Breast epithelium (tissue), 4 donors: ENCODE measurements at places on chromosomes 4 and X. TPM values are rescaled to one million over a fixed set of nuclear protein-coding genes. Genes with fewer than 3 reads are reported as not detected.

DNA sequence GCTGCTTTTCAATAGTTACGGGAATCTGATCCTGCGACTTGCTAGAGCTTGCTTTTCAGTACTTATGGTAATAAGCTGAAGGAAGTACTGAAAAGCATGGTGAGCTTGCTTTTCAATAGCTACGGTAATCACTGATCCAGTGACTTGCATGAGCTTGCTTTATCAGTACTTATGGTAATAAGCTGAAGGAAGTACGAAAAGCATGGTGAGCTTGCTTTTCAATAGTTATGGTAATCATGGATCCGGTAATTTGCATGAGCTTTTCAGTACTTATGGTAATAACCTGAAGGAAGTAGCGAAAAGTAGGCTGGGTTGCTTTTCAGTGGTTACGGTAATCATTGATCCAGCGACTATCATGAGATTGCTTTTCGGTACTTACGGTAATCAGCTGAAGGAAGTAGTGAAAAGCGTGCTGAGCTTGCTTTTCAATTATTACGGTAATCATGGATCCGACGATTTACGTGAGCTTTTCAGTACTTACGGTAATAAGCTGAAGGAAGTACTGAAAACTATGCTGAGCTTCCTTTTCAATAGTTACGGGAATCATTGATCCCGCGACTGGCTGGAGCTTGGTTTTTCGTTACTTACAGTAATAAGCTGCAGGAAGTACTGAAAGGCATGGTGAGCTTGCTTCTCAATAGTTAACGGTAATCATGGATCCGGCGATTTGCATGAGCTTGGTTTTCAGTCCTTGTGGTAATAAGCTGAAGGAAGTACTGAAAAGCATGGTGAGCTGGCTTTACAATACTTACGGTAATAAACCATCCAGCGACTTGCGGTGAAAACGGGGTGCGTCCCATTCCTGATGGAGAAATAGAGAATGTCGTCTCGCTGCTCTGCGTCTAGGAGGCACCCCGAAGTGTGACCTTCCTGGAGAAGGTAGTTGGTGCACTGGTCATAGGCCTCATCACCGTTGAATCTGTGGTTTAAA is 6.5 kb downstream of the CRLF2 start:
- peak; percentile 15 for DNase-seq

DNA sequence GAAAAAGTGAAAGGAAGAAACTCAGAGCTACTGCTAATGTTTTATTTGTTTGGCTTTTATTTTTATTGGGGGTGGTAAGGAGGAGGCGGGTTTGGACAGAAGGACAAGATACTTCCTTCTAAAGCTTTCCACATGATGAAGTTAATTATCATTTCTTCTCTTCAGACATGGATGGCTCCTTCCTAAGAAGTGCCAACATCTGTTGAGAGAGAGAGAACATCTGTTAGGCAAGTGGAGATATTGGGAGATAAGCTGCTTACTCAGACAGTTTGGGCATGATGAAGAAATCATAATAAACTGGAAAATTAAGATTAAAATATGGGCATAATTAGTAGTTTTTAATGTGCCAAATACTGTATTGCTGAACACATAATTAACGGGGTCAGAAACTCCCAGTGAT is 535.7 kb upstream of the INTU start:
- no peak for DNase-seq

DNA sequence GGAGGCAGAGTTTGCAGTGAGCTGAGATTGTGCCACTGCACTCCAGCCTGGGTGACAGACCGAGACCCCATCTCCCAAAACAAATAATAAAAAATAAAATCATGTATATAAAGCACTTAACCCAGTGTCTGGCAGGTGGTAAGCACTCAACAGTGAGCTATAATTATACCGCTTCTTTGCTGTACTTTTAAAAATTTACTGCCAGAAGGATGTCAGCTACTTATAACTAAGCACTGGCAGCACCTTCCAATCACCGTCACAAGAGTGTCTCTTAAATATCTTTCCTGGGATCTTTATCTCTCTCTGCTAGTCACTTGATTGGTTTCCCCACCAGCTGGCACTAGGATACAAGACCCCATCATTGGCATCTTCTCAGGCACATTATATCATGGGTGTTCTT is 53.9 kb upstream of the DAPP1 start:
- DNase-seq, result no peak

- DNase-seq, result no peak
Measured at GRCh38 chr4:123528501-123529277, 132.1 kb downstream of the SPRY1 start.

GRCh38 chr4:114921790-114922591 is 191.4 kb downstream of the NDST4 start:
- no peak for DNase-seq

- no peak for DNase-seq
Measured at GRCh38 chr4:126405369-126405982, 1090.7 kb downstream of the FAT4 start.

The SLC49A3 gene
- 22.3 TPM for total RNA-seq
